Spinal cord (tissue), 10 donors: ENCODE measurements at places on chromosomes 7 and 10. TPM values are rescaled to one million over a fixed set of nuclear protein-coding genes. Genes with fewer than 3 reads are reported as not detected.

DNA sequence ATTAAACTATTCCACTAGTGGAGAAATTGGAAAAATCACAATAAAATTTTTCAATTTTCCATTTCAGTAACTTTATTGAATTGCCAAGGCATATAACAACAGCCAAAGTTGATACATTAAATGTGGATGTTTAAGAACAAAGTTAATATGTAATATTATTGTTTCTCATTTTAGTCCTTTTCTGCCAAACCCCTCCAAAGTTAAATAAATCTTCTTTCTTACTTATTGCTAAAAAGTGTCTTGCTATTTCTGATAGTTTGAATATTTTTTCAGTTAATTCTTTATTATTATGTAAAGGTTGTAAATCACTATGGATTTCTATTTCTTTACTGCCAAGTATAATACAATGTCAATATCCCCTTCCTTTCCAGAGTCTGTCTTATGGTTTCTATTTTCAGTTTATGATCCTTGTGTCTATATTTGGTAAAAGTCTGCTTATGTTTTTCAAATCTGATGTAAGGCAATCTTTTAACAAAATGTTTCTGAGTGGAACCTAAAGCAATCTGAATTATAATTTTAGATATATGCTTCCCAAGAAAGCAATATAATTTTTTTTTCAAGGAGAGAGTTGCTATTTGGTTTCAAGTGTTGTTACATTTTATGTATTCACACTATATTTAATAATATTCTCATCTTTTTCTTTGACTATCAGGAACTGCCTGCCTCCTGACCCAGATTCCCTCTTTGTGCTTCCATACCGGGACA, 80.3 kb upstream of the RHOBTB1 start:
- no peaks in the 10 kb centered on the region for H3K27me3 ChIP-seq
- no peak overlapping the region for H3K27ac ChIP-seq
- DNase-seq = no peak
- no peak overlapping the region for H3K4me3 ChIP-seq
- no peaks in the 10 kb centered on the region for H3K4me1 ChIP-seq

DNA sequence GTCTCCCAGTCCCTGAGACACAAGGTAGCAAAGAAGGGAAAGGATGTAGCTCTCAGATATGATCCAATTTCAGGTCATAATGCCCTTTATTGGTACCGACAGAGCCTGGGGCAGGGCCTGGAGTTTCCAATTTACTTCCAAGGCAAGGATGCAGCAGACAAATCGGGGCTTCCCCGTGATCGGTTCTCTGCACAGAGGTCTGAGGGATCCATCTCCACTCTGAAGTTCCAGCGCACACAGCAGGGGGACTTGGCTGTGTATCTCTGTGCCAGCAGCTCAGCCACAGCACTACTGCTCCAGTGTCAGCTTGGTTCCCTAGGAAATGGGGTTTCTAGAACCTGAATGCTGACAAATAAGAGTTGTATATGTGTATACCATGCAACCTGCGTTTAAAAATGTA, 74.6 kb upstream of the PRSS58 start:
- no peak overlapping the region for H3K4me3 ChIP-seq
- no peak overlapping the region for H3K27ac ChIP-seq
- no peak for DNase-seq
- peaks cover 4% of the 10 kb centered on the region for H3K4me1 ChIP-seq
- H3K27me3 ChIP-seq = no peaks in the 10 kb centered on the region
- no peaks in the 10 kb centered on the region for H3K36me3 ChIP-seq

DNA sequence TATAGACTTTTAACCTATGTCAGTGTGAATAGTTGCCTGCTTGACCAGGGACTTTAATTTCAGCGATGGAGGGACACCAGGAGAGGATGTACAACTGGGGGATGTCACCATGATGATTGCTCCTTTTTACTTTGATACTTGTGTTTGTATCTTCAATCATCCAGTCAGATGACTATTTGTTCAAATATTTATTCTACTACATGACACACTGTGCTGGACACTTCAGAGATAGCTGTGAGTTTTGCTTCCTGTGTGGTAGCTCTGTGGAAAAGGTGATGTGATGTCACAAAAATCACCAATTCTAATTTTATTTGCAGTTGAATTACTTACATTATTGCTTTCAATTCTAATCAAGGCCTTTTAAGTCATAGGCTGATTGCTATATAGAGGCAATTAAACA, 62.7 kb upstream of the CREB5 start:
- H3K4me1 ChIP-seq = no peaks in the 10 kb centered on the region
- no peak overlapping the region for H3K4me3 ChIP-seq
- DNase-seq = no peak
- no peaks in the 10 kb centered on the region for H3K36me3 ChIP-seq
- H3K27me3 ChIP-seq = no peaks in the 10 kb centered on the region

GRCh38 chr10:31343551-31343950, 24.5 kb downstream of the ZEB1 start:
- H3K4me1 ChIP-seq = no peaks in the 10 kb centered on the region
- no peak overlapping the region for H3K4me3 ChIP-seq
- DNase-seq = no peak
- H3K27ac ChIP-seq = no peak overlapping the region

Gene RBP3
- not detected for total RNA-seq

DNA sequence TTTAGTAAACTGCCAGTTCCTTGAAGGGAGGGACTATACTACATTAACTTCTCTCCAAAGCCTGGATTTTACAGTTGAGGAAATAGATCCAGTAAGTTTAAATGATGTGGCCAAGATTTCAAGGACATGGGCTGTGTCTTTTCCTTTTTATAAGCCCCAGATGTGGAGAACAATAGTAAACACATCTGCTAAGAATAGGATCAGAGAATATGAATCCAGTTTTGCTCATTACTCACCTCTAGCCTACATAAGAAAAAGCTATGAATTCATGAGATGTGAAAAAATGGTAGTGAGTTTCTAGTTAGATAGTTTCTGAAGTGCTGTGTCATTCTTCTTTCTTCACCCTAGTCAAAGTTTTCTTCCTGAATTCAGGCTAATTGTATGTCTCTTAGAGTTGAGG, 38.6 kb downstream of the MAGI2 start:
- H3K4me1 ChIP-seq = no peaks in the 10 kb centered on the region
- no peaks in the 10 kb centered on the region for H3K36me3 ChIP-seq
- no peak overlapping the region for H3K27ac ChIP-seq
- H3K4me3 ChIP-seq = no peak overlapping the region
- no peak for DNase-seq
- H3K27me3 ChIP-seq = no peaks in the 10 kb centered on the region

Gene ELFN1
- 7.8 TPM for total RNA-seq

DNA sequence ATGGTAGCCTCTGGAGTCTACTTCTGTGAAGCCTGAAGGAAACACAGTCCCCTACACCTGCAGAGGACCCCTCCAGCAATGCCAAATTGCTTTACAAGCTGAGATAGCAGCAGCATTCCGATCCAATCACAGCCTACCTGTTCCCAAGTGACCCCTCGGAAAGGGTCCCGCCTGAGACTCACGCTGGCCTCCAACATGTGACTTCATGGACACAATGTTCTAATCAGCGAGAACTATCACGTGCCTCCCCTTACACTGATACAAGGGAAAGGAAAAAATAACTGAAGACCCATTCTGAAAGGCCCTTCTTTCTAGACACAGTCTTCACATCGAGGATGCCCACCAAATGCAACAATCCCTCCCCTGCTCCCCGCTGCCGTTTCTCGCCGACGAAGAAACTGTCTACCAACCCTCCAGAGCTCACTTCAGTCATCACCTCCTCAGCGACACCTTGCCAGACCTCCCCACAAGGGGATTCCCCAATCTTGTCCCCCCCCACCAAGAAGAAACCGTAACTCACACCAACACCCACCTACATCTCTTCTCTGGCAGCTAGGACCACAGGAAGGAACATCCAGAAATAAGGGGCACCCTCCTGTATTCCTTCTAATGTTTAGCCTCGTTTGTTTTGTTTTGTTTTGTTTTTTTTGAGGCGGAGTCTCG, 1.8 kb downstream of the SNX8 start:
- no peaks in the 10 kb centered on the region for H3K27me3 ChIP-seq
- no peak overlapping the region for H3K4me3 ChIP-seq
- DNase-seq = no peak
- H3K27ac ChIP-seq = no peak overlapping the region

Gene RASA4B
- total RNA-seq = 12.5 TPM

Gene GHRHR
- 2.7 TPM for total RNA-seq

GRCh38 chr10:133391761-133392518, 2.0 kb upstream of the MTG1 start:
- H3K27me3 ChIP-seq = no peaks in the 10 kb centered on the region
- H3K27ac ChIP-seq = no peak overlapping the region
- H3K36me3 ChIP-seq = peaks cover 46% of the 10 kb centered on the region
- no peak overlapping the region for H3K4me3 ChIP-seq
- H3K4me1 ChIP-seq = peaks cover 16% of the 10 kb centered on the region

DNA sequence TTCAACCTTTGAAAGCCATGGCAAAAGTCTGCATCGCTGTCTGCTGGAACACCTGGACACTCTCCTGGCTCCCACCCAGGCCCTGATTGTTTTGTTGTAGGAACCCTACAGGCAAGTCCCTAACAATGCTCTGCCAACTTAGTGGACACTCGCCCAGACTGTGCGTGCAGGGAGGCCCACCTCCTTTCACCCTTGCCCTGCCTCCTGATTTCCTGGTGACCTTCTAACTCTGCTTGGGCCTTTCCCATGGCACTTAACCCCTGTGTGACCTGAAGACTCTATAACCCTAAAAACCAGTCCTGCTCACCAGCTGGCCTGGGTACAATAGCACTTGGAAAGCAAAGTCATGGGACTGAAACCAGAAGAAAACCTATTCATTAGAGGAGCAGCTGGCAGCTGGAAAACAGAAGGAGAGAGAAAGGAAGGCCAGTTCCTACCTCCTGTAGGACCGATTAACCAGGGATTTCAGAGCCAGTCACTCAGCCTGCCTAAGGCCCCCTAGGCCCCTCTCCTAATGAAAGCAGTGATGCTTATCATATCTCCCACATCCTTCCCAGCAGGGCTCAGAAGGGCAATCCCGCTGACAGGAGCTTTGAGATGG, 82.7 kb upstream of the KMT2E start:
- H3K36me3 ChIP-seq = no peaks in the 10 kb centered on the region
- DNase-seq = no peak
- no peak overlapping the region for H3K4me3 ChIP-seq
- H3K27ac ChIP-seq = no peak overlapping the region
- no peaks in the 10 kb centered on the region for H3K27me3 ChIP-seq

DNA sequence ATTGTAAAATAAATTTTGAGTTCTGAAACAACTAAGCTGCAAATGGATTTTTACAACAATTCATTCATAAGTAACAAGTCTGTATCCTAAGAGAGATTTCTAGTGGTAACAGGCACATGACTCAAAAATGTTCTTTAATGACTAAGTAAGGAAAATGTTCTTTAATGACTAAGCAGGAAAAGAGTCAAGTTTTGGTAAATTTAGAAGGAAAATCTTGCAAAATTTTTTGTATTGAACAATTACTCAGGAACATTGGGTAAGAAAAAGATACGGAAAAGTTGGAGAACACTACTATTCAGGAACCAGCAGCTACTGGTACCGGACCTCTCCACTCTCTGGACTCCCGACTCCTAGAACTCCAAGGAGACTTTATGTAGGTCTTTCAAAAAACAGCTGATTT, 33.5 kb downstream of the HYCC1 start:
- H3K36me3 ChIP-seq = no peaks in the 10 kb centered on the region
- no peak overlapping the region for H3K4me3 ChIP-seq

Gene DRGX
- 3.4 TPM for total RNA-seq

Gene TET1
- total RNA-seq = 24.4 TPM

GRCh38 chr10:126840576-126841135, 64.6 kb upstream of the DOCK1 start:
- peaks cover 12% of the 10 kb centered on the region for H3K4me1 ChIP-seq
- no peak overlapping the region for H3K27ac ChIP-seq
- no peaks in the 10 kb centered on the region for H3K36me3 ChIP-seq
- DNase-seq = no peak

Gene NAT16
- 0.61 TPM for total RNA-seq

Gene VSTM2A
- total RNA-seq = 124 TPM

GRCh38 chr10:11450427-11450826, 161.0 kb downstream of the USP6NL start:
- no peaks in the 10 kb centered on the region for H3K36me3 ChIP-seq
- H3K4me3 ChIP-seq = no peak overlapping the region
- H3K4me1 ChIP-seq = peaks cover 17% of the 10 kb centered on the region

Gene PDZD8
- 43.6 TPM for total RNA-seq

Gene SPDYE3
- total RNA-seq = not detected

Gene DOCK4
- total RNA-seq = 95.0 TPM

GRCh38 chr10:108434559-108435252, 1270.2 kb upstream of the SORCS1 start:
- H3K4me3 ChIP-seq = no peak overlapping the region
- DNase-seq = no peak
- H3K27ac ChIP-seq = no peak overlapping the region
- no peaks in the 10 kb centered on the region for H3K36me3 ChIP-seq
- no peaks in the 10 kb centered on the region for H3K27me3 ChIP-seq
- no peaks in the 10 kb centered on the region for H3K4me1 ChIP-seq

Gene HTR5A
- 0.99 TPM for total RNA-seq

- no peak overlapping the region for H3K27ac ChIP-seq
- H3K4me3 ChIP-seq = no peak overlapping the region
- no peaks in the 10 kb centered on the region for H3K27me3 ChIP-seq
- H3K4me1 ChIP-seq = no peaks in the 10 kb centered on the region
- H3K36me3 ChIP-seq = no peaks in the 10 kb centered on the region
These were observed 115.9 kb downstream of the PIP4K2A start for GRCh38 chr10:22598478-22598877.

DNA sequence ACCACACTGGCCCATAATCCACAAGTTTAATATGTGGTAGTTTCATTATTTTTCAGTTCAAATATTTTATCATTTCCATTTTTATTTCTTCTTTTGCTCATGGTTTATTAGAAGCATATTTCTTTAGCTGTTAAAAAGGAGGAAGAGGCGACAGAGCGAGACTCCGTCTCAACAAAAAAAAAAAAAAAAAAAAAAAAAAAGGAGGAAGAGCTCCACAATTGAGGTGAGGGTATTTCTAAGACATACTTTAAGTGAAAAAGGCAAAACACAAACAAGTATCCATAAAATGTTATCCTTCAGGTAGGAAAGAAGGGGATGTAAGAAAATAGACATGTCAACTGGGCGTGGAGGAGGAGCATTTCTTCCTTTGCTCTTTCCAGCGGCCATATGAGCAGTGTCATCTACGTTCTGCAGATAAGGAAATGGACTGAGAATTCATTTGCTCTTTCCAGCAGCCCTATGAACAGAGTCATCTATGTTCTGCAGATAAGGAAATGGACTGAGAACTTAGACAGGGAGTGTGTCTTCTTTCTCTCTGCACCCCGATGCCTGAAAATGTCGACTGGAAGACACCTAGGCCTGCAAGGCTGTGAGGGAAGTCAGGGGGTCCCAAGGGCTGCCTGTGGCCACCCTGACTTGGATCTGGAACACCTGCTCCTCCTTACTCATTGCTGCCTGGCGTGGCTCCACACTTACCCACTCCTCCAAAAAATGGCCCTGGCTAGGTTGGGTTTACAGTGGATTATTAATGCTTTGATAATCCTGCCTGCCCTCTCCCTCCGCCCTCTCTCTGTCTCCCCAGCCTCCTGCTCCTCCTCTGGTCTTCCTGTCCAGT, 18.9 kb upstream of the RAMP3 start:
- H3K36me3 ChIP-seq = no peaks in the 10 kb centered on the region
- no peaks in the 10 kb centered on the region for H3K4me1 ChIP-seq
- H3K27me3 ChIP-seq = no peaks in the 10 kb centered on the region
- H3K4me3 ChIP-seq = no peak overlapping the region
- H3K27ac ChIP-seq = no peak overlapping the region
- DNase-seq = no peak

GRCh38 chr7:54622696-54623309, 80.6 kb downstream of the VSTM2A start:
- H3K4me1 ChIP-seq = no peaks in the 10 kb centered on the region
- no peaks in the 10 kb centered on the region for H3K36me3 ChIP-seq
- no peak overlapping the region for H3K4me3 ChIP-seq
- no peak overlapping the region for H3K27ac ChIP-seq
- DNase-seq = no peak

- no peaks in the 10 kb centered on the region for H3K36me3 ChIP-seq
- no peaks in the 10 kb centered on the region for H3K27me3 ChIP-seq
- H3K4me3 ChIP-seq = peak overlapping the region; percentile 74
These were observed 877 bp upstream of the NOD1 start for GRCh38 chr7:30479202-30480120.
